Effector memory CD4-positive, alpha-beta T cell (primary cell): ENCODE measurements at places on chromosomes 6 and 20.

GRCh38 chr6:19050765-19051164 is 663.6 kb downstream of the RNF144B start:
- H3K4me3 ChIP-seq: no peak overlapping the region
- no peaks in the 10 kb centered on the region for H3K27me3 ChIP-seq
- no peaks in the 10 kb centered on the region for H3K36me3 ChIP-seq
- no peak overlapping the region for H3K27ac ChIP-seq

- no peak overlapping the region for H3K27ac ChIP-seq
- H3K4me1 ChIP-seq: no peaks in the 10 kb centered on the region
- no peaks in the 10 kb centered on the region for H3K27me3 ChIP-seq
- H3K36me3 ChIP-seq: no peaks in the 10 kb centered on the region
- DNase-seq: no peak
- H3K4me3 ChIP-seq: no peak overlapping the region
These were observed 62.6 kb upstream of the SIRPA start for GRCh38 chr20:1832634-1833033.

GRCh38 chr6:157314705-157315321 is 8.5 kb downstream of the TMEM242 start:
- H3K4me1 ChIP-seq: no peaks in the 10 kb centered on the region
- no peaks in the 10 kb centered on the region for H3K27me3 ChIP-seq
- peaks cover 20% of the 10 kb centered on the region for H3K36me3 ChIP-seq

DNA sequence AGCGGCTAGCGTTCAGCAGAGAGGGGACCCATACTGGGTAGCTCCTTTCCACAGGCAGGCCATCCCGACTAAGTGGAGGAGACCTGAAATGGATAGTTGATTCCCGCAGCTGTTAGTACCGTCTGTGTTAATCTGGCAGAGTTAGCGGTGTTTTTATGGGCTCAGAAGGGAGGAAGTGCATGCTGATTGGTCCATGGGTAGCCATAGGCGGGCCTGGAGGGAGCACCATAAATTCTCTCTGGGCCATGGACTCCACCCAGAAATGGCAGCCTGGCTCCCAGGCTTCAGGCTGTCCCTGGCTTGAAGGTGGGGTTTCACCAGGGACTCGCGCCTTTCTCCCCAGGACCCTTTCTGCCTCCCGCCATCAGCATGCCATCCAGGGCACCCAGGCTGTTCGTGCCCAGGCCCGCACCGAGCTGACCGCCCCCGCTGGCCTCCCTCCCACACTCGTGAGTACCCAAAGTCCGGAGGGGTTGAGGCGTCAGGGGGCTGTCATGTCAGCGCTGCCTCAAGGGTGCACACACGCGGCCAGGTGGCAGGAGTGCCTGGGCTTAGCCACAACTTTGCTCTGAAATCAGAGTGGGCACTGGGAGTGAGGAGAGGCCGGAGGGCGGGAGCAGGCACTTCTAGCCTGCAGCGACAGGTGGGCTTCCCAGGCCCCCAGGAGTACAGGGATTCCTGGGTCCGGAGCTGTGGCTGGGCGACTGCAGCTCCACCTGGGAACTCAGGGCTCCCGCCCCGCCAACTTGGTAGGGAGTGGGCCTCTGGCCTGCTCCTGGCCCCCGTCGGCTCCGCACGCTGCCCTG is 694.3 kb upstream of the FLRT3 start:
- H3K4me3 ChIP-seq: no peak overlapping the region
- no peaks in the 10 kb centered on the region for H3K27me3 ChIP-seq
- no peaks in the 10 kb centered on the region for H3K36me3 ChIP-seq
- no peaks in the 10 kb centered on the region for H3K4me1 ChIP-seq
- H3K27ac ChIP-seq: no peak overlapping the region

DNA sequence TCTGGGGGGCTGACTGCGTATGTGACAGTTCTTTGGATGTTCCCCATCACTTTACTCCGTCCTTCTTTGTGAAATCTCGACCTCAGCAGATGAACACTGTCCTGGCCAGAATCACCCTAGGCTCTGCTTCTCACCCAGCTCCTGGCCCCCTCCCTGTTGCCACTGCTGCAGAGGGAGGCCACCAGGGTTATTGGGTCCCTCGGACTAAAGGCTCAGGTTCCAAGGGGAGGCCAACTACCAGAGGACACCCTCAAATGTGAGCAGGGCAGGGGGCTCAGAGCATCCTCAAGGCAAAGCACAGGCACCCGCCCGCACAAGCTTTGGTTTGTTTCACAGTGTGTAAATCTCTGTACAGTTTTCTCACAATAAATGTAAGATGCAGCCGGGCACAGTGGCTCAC is 269.9 kb downstream of the UST start:
- no peaks in the 10 kb centered on the region for H3K4me1 ChIP-seq
- DNase-seq: no peak
- H3K36me3 ChIP-seq: no peaks in the 10 kb centered on the region
- H3K27me3 ChIP-seq: no peaks in the 10 kb centered on the region

- no peaks in the 10 kb centered on the region for H3K27me3 ChIP-seq
- H3K4me3 ChIP-seq: no peak overlapping the region
- H3K4me1 ChIP-seq: no peaks in the 10 kb centered on the region
- no peaks in the 10 kb centered on the region for H3K36me3 ChIP-seq
- DNase-seq: no peak
These were observed 260.7 kb downstream of the ALDH8A1 start for GRCh38 chr6:134689177-134689576.

DNA sequence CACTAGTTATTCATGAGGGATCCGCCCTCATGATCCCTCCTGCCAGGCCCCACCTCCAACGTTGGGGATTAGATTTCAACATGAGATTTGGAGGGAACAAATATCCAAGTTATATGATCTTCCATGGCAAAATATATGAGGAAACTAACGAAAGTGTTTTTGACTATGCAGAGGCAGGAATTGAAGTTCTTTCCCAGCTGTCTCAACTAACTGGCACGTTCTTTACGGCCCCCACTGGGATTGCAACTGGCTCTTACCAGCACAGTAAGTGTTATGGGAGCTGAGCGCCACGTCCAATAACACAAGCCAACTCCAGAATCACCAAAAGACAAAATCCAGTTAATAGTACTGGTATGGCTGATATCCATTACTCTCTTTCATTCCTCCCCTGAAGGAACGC is 66.6 kb downstream of the ECT2L start:
- no peaks in the 10 kb centered on the region for H3K4me1 ChIP-seq
- H3K36me3 ChIP-seq: no peaks in the 10 kb centered on the region
- H3K27me3 ChIP-seq: no peaks in the 10 kb centered on the region
- no peak overlapping the region for H3K27ac ChIP-seq
- DNase-seq: no peak
- H3K4me3 ChIP-seq: no peak overlapping the region

GRCh38 chr6:69732045-69732444 is 64.8 kb downstream of the LMBRD1 start:
- no peaks in the 10 kb centered on the region for H3K4me1 ChIP-seq
- H3K4me3 ChIP-seq: no peak overlapping the region
- H3K36me3 ChIP-seq: peaks cover 6% of the 10 kb centered on the region
- H3K27me3 ChIP-seq: no peaks in the 10 kb centered on the region

DNA sequence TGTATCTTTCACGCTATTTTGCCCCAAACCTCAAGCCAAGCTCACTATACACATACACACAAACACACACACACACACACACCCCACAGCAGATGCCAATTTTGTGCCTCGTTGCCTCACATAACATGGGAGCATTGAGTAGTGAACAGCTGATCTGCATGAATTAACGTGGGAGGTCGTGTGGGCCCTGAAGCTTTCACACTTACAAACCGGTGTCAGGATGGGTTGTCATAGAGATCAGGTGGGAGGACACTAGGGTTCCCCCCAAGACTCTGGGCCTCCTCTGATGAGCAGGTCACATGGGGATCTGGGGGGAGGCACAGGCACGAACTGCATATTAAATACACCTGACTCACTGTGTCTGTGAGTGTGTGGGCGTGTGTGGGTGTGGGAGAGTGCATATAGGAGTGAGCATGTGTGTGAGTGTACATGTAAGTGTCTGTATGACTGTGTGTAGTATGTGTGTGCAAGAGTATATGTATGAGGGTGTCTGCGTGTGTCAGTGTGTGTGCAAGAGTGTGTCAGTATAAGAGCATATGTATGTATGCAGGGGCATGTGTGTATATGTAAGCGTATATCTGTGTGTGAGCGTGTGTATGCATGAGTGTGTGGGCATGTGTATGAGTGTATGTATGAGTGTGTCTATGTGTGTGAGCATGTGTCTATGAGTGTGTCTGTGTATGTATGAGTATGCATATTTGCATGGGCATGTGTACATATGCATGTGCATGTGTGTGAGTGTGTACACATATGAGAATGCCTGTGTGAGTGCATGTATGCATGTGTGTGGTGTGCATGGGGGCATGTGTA is 370.4 kb downstream of the PREX1 start:
- DNase-seq: no peak
- no peaks in the 10 kb centered on the region for H3K27me3 ChIP-seq
- no peaks in the 10 kb centered on the region for H3K4me1 ChIP-seq
- no peak overlapping the region for H3K27ac ChIP-seq
- H3K36me3 ChIP-seq: no peaks in the 10 kb centered on the region

DNA sequence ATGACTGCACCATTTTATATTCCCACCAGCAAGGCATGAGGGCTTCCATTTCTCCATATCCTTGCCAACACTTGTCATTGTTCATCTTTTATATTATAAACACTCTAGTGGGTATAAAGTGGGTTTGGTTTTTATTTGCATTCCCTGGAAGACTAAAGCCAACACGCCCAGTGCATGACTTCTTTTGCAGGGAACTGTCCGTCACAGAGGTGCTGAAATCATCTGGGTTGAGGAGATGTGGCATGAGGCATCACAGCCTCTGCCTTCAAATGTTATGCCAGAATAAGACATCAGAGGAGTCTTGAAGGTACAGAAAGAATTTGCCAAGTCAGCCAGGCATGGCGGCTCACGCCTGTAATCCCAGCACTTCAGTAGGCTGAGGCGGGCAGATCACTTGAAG is 29.9 kb upstream of the FAM210B start:
- no peaks in the 10 kb centered on the region for H3K4me1 ChIP-seq
- no peak for DNase-seq
- H3K27ac ChIP-seq: no peak overlapping the region
- no peaks in the 10 kb centered on the region for H3K36me3 ChIP-seq

DNA sequence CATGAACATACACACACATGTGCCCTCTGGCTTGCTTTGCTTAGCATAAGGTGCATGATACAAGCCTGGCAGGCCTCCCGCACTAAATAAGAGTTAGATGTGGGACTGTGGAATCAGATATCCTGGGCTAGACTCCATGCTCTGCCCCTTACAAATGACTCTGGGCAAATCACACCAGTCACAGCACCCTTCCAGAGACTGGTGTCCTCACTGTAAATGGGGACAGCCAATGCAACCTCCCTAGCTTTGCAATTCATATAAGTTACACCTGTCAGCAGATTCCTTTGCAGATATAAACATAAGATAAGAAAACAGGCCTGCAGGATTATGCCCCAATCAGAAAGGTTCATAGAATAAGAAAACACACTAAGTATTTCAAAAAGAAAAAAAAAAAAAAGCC is 174.1 kb downstream of the PTPRT start:
- H3K27ac ChIP-seq: no peak overlapping the region
- DNase-seq: no peak
- no peaks in the 10 kb centered on the region for H3K27me3 ChIP-seq
- H3K4me3 ChIP-seq: no peak overlapping the region
- no peaks in the 10 kb centered on the region for H3K4me1 ChIP-seq
- no peaks in the 10 kb centered on the region for H3K36me3 ChIP-seq

- no peak overlapping the region for H3K4me3 ChIP-seq
- H3K36me3 ChIP-seq: no peaks in the 10 kb centered on the region
- no peaks in the 10 kb centered on the region for H3K4me1 ChIP-seq
- DNase-seq: no peak
- no peaks in the 10 kb centered on the region for H3K27me3 ChIP-seq
- no peak overlapping the region for H3K27ac ChIP-seq
These were observed 29.2 kb downstream of the MBOAT1 start for GRCh38 chr6:20182926-20183521.

GRCh38 chr20:60365064-60365666 is 406.9 kb downstream of the CDH26 start:
- DNase-seq: no peak
- H3K4me1 ChIP-seq: no peaks in the 10 kb centered on the region
- no peaks in the 10 kb centered on the region for H3K36me3 ChIP-seq
- H3K27ac ChIP-seq: no peak overlapping the region
- H3K4me3 ChIP-seq: no peak overlapping the region

DNA sequence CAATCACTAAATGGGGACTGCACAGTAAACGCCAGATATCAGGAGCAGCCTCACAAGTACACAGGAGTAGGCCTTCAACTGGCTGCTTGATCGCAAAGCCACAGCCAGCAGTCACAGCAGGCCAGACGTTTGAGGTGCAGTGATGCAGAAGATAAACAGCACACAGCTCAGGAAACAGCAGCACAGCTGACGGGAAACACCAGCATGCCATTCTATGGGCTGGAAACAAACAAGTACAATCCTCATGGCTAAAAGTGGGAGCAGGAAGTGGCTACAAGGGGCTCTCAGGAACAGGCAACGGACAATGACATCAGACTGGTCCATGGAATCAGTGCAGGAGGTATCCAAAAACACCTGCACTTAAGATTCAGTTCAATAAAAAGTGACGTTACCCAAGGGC is 111.0 kb downstream of the DTNBP1 start:
- H3K27me3 ChIP-seq: no peaks in the 10 kb centered on the region
- no peak overlapping the region for H3K4me3 ChIP-seq
- DNase-seq: no peak
- no peaks in the 10 kb centered on the region for H3K36me3 ChIP-seq

GRCh38 chr6:143647191-143647590 is 30.6 kb upstream of the PHACTR2 start:
- H3K27ac ChIP-seq: no peak overlapping the region
- no peaks in the 10 kb centered on the region for H3K36me3 ChIP-seq
- no peak for DNase-seq
- H3K4me1 ChIP-seq: no peaks in the 10 kb centered on the region

DNA sequence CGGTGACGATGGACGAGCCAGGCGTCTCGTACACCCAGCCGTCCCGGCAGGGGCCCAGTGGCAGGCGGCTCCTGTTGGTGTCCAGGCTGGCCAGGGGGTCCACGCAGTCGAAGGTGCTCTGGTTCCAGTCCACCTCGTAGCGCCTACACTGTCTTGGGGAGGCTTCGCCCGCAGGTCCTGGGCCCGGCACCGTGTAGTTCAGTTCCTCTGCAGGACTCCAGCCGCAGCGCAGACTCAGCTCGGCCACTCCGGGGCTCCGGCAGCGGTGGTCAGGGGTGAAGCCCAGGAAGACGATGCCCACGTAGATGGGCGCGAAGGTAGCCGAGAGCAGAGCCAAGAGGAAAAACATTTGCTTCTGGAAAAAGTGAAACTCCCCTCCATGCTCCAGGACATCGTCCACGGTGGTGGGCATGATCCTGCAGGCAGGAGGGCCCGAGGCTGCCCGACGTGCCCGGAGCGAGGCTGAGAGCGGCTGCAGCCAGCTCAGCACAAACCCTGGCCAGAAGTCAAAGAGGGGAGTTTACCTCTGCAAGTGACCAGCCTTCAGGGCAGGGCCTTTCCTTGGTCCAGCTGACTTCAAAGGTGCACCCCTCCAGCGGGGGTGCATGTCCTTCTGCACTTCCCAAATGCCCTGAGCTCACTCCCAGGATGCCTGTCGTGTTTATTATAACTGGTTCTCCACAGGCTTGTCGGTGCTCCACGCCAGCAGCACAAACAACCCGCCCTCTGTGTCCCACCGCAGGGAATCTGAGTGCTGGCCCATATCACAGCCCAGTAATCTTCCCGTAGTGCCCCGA is at the start of gene SLC22A2:
Gene SLC22A2 (minus strand): TSS at position 476 of the 797 bp plus-strand sequence. CDS start 64 bp downstream, at position 412.
- H3K36me3 ChIP-seq: no peaks in the 10 kb centered on the region
- H3K27me3 ChIP-seq: no peaks in the 10 kb centered on the region
- H3K4me1 ChIP-seq: no peaks in the 10 kb centered on the region
- H3K4me3 ChIP-seq: no peak within 1 kb of the TSS
- no peak within 1 kb of the TSS for H3K27ac ChIP-seq
- no peak for DNase-seq
